Brain microvascular endothelial cell (primary cell): ENCODE measurements at places on chromosomes 7 and 10.

DNA sequence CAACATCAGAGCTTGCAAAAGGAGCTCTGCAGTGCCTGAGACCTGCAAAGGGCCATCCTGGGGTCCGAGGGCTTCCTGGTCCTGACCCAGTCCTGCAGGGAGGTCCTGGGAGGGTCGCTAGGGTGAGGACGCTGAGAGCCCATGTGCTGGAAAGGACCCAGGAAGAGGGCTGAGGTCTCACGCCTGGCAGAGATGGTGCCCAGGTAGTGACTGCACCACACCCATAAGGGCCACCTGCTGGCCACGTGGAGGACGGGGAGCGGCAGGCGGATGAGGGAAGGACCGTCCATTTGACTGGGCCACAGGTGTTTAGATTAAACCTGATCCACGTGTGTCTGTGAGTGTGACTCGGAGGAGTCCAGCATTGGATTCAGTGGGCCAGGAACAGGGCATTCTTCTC is 392.8 kb downstream of the DNAJB6 start:
- no peak for DNase-seq

DNA sequence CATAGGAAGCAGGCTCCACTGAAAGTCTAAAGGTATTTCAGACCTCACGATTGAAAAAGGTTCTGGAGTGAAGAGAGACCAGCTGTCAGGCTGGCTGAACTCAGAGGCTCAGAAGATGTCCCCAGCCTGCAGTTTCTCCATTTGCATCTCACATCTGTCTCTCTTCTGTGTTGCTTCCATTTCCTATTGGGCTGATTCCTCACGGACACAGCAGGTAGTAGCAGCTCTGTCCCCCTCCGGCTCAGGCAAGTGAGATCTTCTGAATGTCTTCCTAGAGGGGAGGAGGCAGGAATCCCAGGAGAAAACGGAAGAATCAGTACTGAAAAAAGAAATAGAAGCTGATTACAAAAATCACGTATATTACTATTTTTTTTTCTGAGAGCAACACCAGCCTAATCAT is 274.1 kb upstream of the COBL start:
- DNase-seq: no peak

DNA sequence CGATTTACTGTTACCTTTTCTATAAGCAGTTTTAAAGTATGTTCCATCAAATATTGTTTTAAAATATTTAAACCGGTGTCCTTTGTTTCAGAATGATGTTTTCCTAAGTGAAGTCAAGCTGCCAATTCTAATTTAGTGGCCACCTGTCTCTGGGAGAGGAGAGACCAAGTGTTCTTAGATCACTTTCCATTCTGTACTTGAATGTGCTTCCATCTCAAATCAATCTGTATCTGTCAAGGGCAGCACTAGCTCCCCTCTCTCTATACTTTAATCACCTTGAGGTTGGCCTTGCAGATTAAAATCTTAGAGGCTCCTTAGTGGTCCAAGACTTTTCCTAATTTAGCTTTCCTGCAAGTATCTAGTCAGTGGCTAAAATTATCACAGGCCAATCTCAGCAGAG is 49.6 kb downstream of the LGI1 start:
- DNase-seq: no peak

DNA sequence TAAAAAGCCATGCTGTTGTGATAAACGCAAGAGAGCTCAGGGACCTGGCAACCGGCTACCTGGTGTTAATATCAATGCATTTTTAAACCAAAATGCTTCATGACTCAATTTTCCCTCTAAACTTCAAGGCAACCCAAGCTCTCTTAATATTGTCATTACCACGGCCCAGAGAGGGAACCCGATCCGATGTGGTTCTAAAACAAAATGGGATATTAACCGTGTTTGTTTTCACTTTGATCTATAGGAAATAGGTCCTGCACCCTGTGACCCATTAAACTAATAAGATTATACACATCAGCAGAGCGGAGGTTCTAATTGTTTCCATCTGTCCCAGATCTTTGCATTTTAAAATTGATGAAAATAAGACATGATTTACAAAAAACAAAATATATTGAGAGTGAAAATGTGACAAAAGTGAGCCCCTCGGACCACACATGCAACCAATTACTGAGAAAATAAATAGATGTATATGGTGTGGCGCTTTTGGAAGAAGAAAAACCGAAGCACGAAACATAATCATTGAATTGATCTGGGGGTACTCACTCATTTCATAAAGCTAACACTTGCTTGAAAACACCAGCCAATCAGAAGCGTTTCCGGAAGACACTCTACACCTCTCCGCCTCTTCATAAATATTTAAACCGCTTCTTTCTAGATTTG is 290.3 kb upstream of the NFE2L3 start:
- DNase-seq: no peak

DNA sequence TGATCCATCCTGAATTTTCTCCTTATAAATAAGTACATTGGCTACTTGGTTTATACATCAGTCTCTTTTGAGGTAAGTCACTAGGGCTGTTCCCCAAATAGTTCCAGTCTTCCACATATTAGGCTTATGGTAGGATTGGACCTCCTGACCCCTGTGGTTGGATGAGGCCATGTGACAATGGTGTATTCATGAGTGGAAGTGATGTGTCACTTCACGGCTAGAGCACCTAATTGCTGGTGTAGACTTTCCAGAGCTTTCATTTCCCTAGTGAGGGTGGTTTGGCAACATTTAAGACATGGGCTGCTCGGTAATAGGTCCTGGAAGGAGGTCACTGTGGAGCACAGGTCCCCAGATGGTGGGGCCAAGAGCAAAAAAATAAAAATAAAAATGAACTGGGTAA is 141.2 kb upstream of the ABCB5 start:
- DNase-seq: no peak

DNA sequence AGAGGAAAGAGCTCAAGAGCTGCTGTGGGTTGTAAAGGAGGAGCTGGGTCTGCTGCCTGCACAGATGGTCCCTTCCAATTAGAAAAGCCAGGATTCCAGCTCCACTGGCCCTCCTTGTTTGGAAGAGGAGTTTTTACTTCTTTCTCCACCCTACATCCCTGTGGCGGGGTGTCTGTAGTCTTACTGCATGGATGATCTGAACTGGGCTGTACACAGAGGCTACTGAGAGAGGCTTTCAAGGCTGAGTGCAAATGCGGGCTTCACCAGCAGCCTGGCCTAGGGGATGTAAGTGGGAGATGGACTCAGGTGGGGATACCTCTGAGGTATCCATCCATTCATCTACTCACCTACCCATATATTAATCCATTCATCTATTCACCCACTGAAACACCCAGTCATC is 7.1 kb upstream of the CXCL12 start:
- DNase-seq: no peak

- no peak for DNase-seq
These were observed 16.3 kb downstream of the GCK start for GRCh38 chr7:44172803-44173424.

DNA sequence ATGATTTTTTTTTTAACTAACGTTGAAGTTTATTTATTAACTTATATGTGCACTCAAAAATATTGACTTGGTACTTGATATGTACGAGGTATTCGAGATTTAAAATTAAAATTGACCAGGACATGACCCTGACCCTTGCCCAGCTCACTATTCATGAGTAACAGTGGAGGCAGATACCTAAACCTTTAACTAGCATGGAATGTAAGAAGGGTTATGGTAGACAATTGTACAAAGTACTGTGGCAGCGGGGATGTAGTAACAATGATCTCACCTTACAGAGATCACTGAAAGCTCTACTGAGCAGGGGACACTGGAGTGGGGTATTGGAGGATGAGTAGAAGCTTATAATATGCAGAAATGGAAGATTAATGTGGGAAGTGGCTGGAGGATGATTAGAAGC is 60.8 kb downstream of the ADRA2A start:
- DNase-seq: no peak

DNA sequence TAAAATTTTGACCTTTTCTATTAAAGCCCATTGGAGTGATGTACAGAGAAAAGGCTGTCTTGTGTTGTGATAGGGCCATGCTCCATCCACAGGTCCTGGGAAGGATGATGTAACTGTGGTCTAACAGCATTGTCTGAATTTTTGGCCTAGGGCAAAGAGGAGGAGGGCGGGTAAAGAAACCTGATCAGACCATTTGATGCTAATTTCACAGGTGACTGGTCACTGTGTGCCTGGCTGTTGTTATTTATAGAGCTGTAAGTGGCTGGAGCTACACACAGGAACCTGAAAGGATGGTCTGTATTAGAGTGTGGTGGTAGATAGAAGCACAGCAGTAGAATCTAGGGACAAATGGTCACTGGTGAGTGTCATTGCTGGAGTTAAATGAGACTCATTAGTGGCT is 182.1 kb downstream of the AUTS2 start:
- DNase-seq: no peak

DNA sequence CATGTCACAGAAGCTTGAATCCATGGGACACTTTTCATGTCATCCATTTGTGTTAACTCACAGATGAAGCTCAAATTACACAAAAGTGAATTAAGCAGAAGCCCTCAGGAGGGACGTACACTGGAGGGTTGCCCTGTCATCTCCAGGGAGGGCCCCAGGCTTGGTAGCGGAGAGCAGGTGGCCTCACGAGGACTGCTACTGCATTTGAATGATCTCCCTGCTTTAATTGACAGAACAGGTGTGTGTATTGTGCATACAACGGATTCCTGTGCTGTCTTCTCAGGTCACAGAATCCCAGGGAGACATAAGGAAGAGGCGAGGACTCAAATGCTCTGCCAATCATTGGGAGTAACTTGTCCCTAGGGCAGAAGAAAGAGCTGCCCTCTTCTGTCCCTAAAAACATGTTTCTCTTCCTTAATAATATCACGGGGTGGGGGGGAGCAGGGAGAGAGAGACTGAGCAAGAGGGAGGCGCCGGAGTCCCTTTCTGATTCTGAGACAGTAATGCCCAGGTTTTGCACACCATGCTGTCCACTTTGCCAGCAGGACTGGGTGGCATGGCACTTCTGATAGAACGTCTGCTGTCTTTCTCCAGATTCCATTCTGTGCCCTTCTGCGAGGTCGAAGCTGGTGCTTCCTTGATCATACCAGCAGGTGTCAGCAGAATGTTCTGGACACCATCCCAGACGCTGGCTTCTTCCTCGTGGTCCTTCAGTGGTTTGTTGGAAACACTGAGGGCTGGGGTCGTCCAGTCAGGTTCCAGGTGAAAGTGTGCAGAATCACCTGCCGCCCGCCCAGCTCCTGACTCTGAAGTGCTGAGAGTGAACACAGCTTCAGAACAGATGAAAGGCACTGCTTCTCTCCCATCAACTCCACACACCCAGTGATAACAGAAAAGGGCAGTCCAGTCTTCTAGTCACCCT is 26.2 kb upstream of the RASGEF1A start:
- DNase-seq: peak; percentile 49

DNA sequence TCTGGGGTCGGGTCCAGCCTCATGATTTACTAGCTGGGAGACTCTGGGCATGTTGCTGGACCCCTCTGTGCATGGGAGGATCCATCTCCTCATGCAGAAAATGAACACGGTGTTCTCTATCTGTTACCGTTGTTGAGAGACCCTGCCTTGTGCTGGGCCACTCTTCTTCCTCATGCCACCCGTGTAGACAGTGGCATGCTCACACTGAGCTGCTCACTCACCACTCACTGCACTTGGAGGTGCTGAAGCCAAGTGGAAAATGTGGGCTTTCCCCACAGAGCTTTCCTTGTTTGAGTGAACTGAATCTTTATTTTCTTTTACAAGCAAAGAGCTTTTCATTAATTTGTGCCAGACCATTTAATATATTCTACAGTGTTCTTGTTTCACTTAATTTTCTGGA is 77.5 kb upstream of the GDF10 start:
- DNase-seq: no peak

GRCh38 chr7:75762350-75762917 is 9.6 kb downstream of the CCL26 start:
- DNase-seq: peak; percentile 25

GRCh38 chr10:116850058-116850611 is 836 bp downstream of the ENO4 start:
- no peak for DNase-seq

DNA sequence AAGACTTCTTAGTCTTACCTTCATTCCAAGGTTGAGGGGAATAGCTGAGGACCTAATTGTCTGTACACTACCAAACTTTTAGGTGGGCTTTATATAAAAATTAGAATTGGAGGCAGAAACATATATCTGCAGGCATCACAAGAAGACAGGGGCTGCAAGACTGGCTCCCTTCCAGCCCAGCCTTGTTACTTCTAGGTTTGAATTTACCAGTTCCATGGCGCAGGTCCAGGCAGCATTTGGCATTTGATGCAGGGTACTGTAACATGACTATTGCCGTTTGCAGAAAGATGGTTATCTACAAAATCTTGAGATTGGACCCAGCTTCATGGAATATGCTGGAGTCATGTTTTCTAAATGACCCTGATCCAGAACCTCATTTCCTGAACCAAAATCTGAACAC is 105.4 kb upstream of the RHOBTB1 start:
- no peak for DNase-seq

GRCh38 chr7:131249003-131249402 is 78.7 kb upstream of the MKLN1 start:
- peak; percentile 97 for DNase-seq

DNA sequence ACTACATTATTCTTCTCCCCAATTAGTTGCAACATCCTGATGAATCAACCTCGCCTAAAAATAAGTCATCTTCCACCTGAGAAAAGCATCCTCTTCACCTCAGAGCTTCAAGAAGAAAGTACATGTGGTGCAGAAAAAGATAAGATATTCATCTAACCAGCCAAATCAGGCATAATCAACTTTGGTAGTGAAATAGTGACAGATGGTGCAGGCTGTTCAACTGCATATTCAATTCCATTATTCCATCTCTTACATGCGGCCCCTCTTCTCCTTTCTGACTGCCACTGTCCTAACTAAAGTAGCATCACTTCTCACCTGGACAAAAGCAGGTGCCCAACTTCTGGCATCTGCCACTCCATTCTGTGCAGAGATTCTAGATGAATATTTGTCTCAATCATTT is 148.4 kb upstream of the STEAP1 start:
- no peak for DNase-seq

- no peak for DNase-seq
These were observed 21.8 kb upstream of the DUSP5 start for GRCh38 chr10:110475722-110476515.

DNA sequence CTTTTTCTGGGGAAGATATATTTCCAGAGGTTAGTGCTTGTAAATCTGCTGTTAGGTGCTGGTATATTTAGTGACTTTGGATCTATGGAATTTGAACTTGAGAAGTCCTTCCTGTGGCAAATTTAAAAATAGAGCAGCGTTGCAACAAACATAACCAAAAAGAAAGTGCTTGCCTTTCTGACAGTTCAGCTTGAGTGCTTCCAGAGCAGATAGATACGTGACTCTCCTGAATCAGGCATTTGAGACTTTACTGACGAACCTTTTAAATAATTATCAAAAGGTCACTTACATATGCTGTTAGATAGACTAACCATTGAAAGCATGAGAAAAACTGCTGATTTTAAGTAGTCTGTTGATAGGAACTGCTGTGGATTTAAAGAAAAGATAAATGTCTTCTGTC is 387.5 kb upstream of the LRRTM3 start:
- no peak for DNase-seq

- DNase-seq: peak; percentile 29
These were observed 21.9 kb downstream of the TNKS2 start for GRCh38 chr10:91820144-91820543.

DNA sequence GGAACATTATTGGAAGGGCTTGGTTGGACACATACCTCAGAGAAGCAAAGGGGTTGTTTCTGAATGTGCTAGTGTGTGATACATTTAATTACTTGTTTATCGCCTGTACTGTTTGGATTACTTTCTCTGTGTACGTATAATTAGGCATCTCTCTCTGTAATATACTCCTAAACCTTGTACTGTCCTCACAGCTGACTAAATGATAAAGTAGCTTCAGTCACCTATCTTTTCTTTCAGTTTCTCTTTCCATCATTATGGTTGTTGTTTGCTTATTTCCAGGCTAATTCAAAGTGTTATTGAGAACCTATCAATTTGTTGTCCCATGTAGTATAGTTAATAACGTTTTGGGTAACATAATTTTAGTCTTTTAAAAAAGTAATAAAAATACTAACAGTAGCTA is 34.0 kb downstream of the MXI1 start:
- no peak for DNase-seq
